ENCODE measurements at places on chromosomes 2 and 18. TPM values are rescaled to one million over a fixed set of nuclear protein-coding genes. Genes with fewer than 3 reads are reported as not detected.

DNA sequence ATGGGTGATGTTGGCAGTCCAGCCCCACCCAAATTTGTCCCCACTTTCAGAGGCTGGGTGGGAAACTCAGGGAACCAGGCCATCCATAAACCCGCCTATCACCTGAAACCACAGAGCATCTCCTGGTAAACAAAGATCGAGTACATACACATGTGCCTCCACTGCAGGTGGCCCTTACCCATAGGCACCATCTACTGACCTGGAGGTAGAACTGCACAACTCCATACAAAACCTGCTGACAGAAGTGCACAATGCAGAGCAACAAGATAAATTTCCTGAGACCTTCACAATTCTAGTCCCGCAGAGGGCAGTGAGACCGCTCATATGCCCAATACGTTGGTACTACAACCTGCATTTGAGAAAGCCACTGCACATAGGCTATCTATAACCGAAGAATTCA lies 856.3 kb downstream of the SUCLG1 start:
- no peak for DNase-seq

DNA sequence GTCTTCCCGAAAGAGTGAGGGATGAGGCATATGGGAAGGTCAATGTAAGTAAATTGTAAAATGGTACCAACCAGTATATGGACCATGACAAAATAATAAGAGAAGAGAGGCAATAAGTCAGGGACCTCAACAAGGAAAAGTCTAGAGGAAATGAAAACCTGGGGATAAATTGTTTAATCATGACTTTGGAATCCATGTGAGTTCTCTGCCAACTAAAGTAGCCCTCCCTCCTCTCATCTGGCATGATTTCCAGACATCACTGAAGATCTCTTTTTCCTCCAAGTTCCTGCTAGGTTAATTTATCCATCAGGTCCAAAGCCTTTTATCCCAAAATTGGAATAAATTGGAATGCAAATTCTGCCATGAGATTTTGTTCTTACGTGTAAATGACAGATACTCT lies 417.9 kb downstream of the NRXN1 start:
- DNase-seq: no peak

APCDD1 gene
- 232 TPM for total RNA-seq

GRCh38 chr2:168715849-168716248 lies 86.6 kb upstream of the NOSTRIN start:
- no peak for DNase-seq

CETN1 gene
- total RNA-seq: not detected

- DNase-seq: no peak
These were observed 120.5 kb upstream of the POU3F3 start for GRCh38 chr2:104733226-104733943.

DNA sequence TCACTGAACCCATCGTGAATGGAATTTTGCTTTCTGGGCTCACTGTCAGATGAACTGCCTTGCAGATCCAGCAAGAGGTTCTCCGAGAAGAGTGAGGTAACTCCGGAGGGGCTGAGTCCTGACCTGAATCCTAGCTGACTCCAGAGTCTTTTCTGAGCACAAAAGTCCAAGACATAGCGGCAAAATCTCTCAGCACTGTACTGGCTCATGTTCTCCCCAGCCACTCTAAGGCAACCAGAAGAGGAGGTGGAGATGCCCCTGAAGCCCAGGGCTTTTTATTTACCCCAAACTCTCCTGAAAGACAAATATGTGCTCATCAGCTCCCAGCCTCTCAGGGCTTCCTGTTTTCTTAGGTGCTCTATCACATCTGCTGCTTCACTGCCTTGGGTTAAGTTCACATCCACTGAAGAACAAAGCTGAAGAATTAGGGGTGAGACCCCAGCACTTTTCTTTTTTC lies 221.8 kb downstream of the MREG start:
- no peak for DNase-seq

DNA sequence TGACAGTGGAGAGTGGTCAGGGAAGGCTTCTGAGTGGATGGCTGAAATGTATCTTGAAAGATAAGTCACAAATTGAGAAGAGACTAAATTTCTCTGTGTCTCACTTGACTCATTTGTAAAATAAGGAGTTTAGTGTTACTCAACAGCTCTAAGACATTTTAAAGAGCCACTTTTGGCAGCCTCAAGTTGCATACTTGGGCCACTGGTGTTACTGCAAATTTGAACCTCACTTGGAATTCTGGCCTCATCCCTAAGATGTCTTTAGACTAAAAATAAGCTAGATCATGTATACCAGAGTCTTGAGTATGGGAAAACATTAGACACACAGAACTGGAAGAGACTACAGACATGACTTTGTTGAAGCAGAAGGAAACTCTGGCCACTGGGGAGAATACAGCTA lies 4.5 kb upstream of the MTLN start:
- no peak for DNase-seq

DNA sequence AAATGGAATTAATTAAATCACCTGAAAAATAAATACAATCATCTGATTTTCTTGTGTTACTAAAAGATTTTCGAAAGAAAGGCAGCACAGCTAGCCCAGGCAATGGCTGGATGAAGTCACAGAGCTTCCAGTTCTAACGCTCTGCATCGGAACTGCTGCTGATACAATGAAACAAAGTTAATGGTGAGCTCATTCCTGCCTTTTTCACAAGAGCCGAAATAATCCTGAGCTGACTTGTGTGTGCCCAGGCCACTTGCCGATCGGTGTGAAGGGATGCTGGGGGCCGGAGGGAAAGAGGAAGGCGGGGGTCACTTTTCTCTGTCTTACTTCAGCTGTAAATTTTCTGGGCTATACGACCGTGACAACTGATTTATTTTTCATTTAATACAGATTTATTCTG lies 149.5 kb downstream of the INO80D start:
- DNase-seq: no peak

RTP5 gene
- total RNA-seq: not detected

CNGA3 gene
- 1.1 TPM for total RNA-seq

- DNase-seq: no peak
These were observed 139.9 kb downstream of the THADA start for GRCh38 chr2:43455731-43456642.

ACVR1C gene
- 44.9 TPM for total RNA-seq

AUP1 gene
- total RNA-seq: 112 TPM

DNA sequence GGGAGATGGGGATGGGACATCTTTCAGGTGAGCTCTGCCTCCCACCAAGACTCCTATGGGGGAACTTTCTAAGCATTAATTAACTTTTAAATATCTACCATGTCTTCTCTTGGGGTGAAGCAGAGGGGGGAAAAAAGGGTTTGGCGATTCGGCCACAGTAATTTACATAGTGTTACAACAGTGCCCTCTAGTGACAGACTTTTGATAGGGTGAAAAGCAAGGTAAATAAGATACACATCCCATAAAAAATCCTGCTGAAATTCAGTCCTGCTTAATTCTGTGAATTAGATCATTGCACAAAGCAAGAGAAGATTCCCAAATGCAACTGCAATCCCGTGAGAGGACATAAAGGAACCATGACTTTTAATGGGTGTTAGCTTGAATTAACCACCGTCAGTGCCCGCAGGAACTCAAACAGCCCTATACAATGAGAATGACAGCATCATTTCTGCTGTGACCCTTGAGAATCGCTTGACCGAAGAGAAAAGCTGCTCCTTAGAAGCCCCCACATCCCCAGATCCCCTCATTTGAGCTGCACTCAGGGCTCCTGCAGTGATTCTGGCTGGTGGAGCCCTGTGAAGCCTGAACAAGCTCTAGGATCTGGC lies 32.8 kb downstream of the FAM124B start:
- no peak for DNase-seq

- no peak for DNase-seq
These were observed 29.6 kb downstream of the STEAP3 start for GRCh38 chr2:119253114-119253702.

CASP10 gene
- total RNA-seq: 10.7 TPM

- DNase-seq: no peak
These were observed 4.0 kb downstream of the WDR54 start for GRCh38 chr2:74425523-74425922.

DNA sequence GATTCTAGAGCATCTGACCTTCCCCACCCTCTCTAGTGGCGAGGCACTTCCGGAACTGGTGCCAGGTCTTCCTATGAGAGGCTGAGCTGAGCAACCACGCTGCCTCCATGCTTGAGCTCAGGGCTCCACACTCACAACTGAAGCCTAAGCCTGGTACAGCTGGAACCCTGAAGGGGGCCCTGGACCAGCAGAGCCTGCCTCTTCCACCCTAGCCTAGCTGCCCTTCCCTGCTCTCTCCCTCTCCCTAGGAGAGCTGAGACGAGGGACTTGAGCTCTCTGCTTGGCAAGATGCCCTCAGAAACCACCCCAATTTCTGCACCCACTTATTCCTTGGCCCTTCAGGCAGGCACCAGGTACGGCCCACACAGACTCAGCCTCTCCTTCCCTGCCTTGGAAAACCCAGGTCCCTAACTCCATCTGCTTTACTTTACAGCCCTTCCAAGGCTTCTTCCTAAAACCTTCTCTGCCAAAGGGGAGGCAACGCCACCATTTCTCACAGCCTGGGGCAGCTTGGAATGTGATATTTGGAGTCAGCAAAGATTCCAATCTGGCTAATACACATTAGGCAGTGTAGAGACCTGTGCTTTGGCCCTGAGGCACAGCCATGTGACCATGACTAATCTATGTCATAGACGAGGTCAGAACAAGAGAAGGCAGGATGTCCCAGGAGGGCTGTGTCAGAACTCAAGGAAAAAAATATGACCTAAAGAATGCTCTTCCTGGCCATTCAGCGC lies 18.8 kb downstream of the COX7A2L start:
- no peak for DNase-seq

- DNase-seq: no peak
These were observed 38.9 kb upstream of the SERPINE2 start for GRCh38 chr2:224077773-224078507.

DNA sequence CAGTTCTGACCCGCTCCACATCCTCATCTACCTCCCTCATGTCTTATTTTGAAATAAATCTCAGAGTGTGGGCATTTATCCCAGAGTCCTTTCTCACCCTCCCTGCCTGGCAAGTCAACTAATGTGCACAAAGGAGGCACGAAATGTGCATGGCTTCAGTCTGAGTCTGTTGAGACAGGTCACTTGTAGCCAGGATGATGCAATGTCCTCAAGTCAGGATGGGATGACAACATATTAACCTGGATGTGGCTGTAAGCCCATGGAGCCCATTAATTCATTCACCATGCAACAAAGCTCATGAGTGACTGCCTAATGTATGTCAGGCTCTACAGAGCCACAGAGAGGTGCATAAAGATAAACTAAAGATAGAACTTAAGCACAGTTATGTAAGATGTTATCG lies 34.5 kb downstream of the KCNG3 start:
- no peak for DNase-seq

DNA sequence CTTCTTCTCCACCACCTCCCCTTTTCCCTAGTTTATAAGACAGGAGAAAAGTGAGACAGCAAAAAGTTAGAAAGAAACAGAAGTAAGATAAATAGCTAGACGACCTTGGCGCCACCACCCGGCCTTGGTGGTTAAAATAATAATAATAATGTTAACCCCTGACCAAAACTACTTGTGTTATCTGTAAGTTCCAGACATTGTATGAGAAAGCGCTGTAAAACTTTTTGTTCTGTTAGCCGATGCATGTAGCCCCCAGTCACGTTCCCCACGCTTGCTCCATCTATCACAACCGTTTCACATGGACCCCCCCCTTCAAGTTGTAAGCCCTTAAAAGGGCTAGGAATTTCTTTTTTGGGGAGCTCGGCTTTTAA lies 1.5 kb upstream of the BUB1 start:
- no peak for DNase-seq

DNA sequence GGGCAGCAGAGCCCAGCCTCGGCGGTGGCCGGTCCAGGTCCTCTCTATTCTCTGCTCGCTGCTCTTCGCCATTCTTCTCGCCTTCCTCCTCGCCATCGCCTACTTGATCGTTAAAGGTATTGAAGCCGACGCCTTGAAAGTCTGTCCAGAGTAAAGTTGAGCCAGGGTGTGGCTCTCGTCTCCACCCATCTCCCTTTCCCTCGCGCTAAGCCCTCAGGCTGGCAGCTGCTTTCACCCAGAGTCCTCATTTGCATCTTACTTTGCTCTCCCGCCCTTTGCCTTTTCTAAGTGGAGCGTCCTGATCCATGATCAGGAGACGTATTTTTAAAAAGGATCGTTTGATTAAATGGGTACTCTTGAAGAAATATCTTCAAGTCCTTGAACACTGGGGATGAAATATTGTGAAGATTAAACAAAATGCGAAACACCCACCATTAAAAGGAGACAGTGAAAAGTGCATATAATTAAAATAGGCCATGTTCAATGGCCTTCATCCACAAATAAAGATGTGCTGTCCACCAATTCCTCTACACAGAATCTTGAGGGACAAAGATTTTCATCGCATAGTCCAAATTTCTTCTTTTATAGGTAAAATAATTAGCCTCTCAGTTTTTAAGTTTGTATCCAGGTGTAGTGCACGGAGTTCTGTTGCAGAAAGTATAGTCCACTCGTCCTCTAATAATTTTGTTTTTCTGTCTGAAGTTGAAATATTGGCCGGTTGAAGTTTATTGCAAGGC lies 657 bp downstream of the ARL6IP6 start:
- DNase-seq: no peak

LRP1B gene
- 0.22 TPM for total RNA-seq

MAPK4 gene
- total RNA-seq: not detected

DSC3 gene
- total RNA-seq: 0.22 TPM

DNA sequence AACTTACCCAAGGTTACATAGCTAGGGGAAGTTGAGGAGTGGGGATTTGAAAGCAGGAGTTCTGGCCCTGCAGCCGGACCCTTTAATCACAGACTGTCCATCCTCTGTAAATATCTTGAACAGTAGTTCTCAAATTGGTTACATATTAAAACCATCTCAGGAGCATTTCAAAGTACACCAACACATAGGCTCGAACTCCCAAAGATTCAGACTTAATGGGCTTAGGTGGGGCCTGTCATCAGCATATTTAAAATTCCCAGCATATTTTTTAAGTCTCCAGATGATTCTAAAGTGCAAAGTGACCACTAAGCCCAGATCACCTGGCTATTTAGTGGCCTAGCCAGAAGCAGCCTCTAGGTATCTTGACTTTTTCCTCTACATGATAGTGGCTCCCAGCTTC lies 192.2 kb downstream of the ZNF385B start:
- DNase-seq: no peak

ODC1 gene
- 32.8 TPM for total RNA-seq

GRCh38 chr2:149617476-149617875 lies 29.9 kb upstream of the MMADHC start:
- DNase-seq: no peak

DNA sequence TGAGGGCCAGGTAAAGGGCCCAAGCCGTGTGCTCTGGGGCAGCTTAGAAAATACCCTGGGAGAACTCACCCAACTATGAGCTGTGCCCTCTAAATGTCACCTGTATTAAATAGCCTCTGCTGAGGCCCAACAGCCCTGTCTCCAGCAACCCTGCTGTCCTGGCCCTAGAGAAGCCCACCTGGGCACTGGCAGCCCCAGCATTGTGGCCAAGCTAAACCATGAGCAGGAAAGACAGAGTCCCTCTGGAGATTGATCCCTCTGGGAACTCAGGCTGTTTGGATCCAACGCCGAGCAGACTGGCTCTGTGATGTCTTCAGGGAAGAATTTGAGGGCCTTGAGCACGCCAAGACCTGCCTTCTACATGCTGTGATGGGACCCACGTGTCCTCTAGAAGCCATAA lies 126.5 kb downstream of the TTC32 start:
- DNase-seq: no peak

- no peak for DNase-seq
These were observed 69.8 kb downstream of the ARHGEF33 start for GRCh38 chr2:38959466-38959865.

GRCh38 chr2:99571533-99571932 lies 81.7 kb upstream of the REV1 start:
- DNase-seq: no peak

GRCh38 chr18:3233433-3234168 lies 13.8 kb upstream of the MYOM1 start:
- DNase-seq: no peak
